ENCODE measurements at places on chromosomes 2 and 18.

DNA sequence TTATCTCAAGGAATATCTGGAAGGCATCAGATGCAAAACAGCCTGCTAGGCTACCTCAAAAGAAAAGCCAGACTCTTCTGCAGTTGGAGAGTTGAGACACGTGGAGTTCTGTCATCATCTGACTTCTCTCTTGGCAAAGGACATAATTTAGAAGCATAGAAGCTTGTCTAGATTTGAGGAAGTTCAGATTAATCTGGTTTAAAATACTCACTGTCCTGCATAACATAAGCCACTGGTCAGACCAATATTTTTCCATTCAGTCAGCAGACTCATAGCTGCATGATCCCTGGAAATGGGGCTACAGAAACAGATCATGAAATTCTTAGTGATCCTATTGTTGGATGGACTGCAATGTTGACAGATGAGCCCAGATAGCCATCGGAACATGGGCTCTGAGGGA is 349.0 kb downstream of the TXNL1 start:
- no peak for DNase-seq

DNA sequence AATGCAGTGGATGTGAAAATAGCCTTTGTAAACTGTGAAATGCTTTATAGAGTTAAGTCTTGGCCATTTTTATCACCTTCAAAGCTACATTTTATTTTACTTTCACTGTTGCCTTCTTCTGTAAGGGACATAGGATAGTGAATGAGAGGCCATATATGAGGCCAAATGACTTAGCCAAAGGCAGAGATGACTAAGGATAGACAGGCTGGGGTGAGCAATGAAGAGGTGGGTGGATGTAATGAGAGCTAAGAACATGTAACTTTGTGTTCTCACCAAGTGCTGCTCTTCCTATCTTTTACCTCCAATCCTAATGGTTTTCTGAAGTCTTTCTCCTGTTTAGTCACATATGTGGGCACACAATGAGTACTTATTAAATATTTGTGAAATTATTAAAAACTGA is 101.9 kb downstream of the MBD5 start:
- no peak for DNase-seq

DNA sequence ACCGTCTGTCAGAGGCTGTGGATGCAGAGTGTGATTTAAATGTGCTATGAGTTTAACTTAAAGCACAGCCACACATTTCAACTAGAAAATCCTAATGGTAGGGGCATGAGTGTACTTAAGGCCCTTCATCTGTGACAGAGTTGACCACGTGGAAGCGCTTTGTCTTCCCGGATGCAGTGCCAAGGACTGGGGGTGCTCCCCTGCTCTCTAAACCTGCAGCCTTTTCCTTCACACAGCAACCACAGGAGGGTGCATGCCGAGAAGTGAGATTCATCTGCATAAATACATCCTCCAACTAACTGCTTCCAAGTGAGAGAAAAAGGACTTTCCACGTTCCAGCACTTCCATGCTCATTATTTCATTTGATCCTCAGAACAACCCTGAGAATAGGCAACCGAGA is 149.6 kb downstream of the MYT1L start:
- peak; percentile 8 for DNase-seq

DNA sequence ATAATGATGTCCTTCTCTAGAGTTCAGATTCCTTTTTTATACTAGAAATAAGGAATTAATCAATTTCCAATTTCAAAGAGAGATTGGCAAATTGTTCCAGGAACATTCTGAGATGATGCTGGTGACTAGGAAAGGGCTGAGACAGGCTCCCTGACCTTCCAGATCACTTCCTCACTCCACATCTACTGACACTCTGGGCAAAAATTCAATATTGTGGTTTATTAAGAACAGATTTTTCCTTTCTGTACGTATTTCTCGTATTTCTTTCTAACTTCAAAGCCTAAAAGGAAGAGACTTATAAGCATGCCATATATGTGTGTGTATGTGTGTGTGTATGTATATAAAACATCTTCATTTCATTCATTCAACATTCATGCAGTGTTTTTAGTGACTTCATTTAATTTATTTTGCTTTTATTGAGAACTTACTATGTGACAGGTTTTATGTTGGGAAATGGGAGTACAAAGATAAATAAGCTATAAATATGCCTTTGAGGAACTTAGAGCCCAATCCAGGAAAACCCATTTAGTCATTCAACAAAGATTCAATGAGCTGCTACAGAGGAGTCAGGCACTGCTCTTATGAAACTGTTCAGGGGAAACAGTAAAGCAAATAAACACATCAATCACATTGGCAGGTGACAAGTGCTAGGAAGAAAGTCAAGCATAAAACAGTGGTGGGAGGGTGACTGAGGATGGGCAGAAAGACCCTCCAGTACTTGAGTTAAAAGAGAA is 137.9 kb downstream of the RDH14 start:
- DNase-seq: no peak

DNA sequence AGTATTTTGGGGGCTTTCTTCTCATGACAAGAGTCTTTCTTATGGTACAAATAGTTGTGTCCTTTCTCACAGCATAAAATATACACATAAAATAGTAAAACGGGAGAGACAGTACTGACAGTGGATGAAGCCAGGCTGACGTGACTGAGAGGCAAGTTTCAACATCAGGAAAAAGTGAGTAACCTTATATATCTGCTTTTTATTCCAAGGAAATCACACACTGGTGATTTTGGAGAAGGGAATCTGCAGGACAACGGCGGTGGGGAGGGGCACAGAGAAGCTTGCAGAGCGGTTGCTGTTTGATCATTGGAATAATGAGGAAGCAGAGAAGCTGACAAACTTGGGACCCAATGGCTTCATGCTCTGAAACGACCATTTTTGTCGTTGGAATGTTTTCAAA is 130.6 kb upstream of the ZNF236 start:
- no peak for DNase-seq

- no peak for DNase-seq
Measured at GRCh38 chr18:70442933-70443332, 154.1 kb downstream of the SOCS6 start.

GRCh38 chr2:236572482-236572881 is 2.9 kb downstream of the ACKR3 start:
- no peak for DNase-seq

- no peak for DNase-seq
Measured at GRCh38 chr18:36772241-36772723, 56.5 kb downstream of the TPGS2 start.

DNA sequence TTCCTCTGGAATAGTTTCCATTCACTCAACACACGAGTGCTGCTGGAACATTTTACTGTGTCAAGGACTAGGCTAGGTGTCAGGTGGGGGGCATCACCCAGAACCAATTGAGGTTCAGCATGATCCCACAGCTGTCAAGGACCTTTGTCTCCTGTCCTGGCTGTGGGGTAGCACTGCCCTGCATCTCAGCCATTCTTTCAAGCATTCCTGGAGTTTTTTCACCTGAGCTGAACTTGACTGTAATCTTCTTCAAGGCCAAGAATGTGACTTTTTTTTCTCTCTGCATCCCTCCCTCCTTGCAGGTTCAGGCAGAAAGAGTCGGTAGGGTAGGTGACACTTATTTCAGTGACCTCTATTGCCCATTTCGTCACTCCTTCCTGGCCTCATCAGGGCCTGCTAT is 3.5 kb downstream of the MAPK4 start:
- no peak for DNase-seq
